ENCODE measurements at places on chromosomes 1 and 21. TPM values are rescaled to one million over a fixed set of nuclear protein-coding genes. Genes with fewer than 3 reads are reported as not detected.

DNA sequence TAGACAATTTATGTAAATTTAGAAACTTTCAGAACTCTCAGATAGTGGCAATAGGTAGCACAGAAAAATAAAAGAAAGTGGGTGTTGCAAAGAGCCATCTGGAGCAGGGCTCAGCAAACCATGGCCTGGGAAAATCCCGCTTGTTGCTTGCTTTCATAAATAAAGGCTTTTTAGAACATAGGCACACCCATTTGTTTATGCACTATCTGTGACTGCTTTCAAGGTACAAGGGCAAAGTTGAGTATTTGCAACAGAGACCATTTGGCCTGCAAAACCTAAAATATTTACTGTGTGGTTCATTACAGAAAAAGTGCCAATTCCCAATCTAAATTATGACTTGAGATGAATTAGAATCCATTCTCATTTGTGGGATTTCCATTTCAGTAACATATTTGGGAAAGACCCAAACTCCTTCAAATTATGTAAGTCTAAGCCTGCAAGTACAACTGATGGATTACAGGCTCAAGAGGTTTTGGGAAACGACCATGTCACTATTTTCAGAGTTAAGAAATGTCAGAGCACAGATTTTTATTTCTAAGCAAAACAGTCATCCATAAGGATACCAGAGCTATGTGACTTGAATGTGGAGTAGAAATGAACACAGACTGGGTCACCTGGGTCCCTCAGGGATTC is 43.5 kb upstream of the DPT start:
- no peak for DNase-seq
- H3K36me3 ChIP-seq = no peaks in the 10 kb centered on the region

The TSACC gene
- total RNA-seq = not detected

GRCh38 chr1:230643908-230644307 is 1.6 kb downstream of the COG2 start:
- no peak overlapping the region for H3K27ac ChIP-seq
- DNase-seq = no peak
- peaks cover 22% of the 10 kb centered on the region for H3K4me1 ChIP-seq
- H3K36me3 ChIP-seq = no peaks in the 10 kb centered on the region

The OR10T2 gene
- total RNA-seq = not detected

All from osteocyte (in vitro differentiated cells).